ENCODE measurements at places on chromosomes 2 and 18.

DNA sequence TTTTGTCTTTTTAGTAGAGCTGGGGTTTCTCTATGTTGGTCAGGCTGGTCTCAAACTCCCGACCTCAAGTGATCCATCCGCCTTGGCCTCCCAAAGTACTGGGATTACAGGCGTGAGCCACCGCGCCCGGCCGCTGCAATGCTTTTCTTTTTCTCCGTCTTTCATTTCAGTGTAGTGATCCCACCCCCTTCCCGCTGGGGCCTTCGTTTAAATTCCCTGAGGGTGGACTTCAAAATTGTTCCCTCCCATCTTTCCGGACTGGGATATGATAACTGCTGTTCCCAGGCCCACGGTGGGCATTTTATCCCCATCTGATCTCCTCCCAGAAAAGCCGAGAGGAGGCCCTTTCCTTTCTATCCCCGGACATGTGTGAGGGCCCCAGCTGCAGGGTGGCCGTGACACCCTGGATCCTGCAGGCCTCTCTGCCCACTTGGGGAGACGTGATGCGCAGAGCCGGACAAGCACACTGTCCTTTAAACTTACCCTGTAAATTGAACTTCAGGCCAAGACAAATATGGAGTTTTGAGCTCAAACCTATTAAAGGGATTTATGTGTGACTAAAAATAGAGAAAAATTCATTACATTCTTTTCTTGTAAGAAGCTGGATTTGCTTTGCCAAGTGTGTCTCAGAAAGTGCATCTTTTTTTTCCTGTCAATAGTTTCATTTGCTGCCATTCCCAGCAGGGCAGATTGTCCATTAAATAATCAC is 54.5 kb upstream of the AFF3 start:
- no peak for DNase-seq

GRCh38 chr2:109143214-109144187 is 14.5 kb downstream of the SH3RF3 start:
- DNase-seq, result no peak

- DNase-seq, result no peak
Measured at GRCh38 chr2:134107402-134107801, 146.5 kb upstream of the MGAT5 start.

DNA sequence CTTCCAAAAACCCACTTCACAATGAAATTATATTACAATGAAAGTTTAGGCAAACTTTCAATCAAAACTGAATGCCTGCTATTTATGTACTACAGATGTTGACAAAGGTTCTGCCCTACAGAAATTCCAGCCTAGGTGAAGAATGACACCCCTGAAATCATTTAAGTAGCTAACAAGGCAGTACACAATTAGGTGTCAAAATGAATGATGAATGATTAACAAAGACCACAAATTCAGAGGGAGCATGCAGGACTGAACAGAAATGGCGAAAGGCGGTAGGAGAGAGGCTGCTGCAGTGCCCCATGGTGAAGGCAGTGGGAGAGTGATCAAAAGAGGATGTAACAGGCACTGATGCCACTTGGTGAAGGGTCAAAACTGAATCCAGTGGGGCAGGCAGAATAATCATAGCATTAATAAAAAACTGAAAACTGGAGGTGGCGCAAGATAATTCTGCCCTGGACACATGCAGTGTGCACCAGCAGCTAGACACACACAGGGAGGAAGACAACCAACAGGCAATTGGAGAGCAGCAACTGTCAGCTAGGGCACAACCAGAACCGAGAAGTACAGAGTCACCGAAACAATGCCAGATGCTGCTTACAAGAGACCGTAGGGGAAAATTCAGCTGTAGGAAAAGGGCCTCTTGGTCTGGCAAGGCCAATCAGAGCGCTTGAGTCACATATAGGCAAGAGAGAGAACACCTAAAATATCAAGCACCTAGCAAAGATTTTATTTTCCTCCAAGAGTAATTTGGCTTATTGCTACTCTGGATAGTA is 4.5 kb downstream of the TMEM131 start:
- DNase-seq, result no peak

- no peak for DNase-seq
Measured at GRCh38 chr2:58620896-58621295, 379.8 kb upstream of the FANCL start.
